NCI-H1048 (cell line): ENCODE measurements at places on chromosomes 3 and 15.

DNA sequence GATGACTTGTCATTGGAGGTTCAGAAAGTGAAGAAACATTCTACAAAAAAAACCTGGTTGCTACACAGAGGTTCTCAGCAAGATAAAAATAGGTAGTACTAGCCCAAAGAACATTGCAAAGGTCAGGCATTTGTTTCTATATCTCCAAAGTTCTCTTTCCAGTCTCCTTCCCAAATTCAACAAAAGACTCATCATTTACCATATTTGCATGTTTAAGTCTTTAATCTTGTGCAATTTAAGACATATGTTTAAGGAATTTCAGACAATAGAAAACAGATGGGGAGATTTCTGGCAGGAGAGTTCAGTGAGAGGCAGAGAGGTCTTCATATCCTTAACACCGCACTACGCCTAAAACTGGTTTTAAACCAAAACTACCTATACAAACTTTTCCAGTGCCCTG is 173.8 kb upstream of the THBS1 start:
- no peak for DNase-seq

DNA sequence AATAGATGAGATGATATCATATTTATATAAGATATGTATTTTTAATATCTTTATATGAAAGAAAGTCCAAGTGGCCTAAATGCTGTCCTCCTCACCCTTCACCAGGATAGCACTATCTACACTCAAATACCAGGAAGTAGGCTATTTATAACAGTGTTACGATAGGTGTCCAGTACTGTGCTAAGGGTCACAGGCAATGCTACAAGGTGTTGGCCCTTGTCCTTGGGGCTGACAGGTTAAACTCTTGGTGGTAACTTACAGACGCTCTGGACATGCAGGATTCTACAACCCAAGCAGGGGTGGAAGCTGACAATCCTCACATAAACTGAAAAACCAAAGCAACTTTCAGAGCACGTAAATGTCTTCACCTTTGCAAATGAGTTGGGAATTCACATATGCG is 22.3 kb downstream of the NCEH1 start:
- no peak for DNase-seq

- peak; percentile 33 for DNase-seq
Measured at GRCh38 chr3:155382396-155383042, 89.0 kb upstream of the STRIT1 start.

DNA sequence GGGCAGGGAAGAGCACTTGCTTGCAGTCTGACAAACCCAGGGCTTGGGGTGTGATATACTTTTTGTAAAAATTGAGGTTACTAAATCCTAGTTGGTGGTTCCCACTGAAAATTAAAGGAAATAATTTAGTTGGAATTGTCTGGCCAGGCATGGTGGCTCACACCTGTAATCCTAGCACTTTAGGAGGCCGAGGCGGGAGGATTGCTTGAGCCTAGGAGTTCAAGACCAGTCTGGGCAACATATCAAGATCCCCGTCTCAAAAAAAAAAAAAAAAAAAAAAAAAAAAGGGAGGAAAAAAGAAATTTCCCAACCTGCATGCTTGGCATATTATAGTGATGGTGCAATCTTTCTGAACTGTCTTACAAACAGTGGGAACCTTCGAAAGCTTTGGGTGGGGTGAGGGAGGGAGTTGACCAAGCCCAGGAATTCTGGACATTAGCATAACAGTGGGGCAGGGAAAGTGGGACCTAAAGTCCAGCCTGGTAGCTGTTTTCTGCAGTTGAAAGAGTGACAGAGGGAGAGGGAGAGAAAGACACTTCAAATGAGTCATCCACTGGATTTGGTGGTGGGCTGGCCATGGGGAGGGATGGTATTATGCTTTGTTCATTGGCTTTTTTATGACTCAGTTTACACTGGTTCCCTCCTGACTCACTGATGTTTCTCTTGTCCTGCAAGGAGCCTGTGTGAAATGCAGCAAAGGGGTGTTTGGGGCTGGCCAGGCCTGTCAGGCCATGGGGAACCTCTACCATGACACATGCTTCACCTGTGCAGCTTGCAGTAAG is 41.1 kb downstream of the LIMD1 start:
- no peak for DNase-seq
